ENCODE measurements at places on chromosomes 4 and X.

- DNase-seq = no peak
Observed at GRCh38 chrX:84339507-84340364, 151.7 kb upstream of the RPS6KA6 start.

DNA sequence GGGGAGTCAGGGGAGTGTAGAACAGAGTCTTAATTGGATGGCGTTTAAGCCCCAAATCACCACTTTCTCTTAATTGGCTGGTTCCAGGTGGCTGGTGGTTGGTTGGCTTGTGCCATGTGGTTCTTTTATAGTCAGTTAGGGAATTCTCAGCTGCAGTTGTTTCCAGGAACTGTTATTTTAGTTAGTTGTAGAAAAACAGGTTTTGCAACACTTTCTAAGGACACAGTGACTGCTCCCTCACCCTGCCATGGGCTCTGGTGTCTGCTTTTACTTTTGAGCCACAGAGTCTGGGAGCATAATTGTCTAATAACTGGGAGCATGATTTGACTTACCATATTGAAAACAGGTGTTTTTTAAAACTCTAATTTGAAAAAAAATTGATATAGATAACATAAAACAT, 75.8 kb upstream of the PCDH18 start:
- no peak for DNase-seq

- DNase-seq = peak; percentile 48
Observed at GRCh38 chrX:48957477-48957826, at the start of gene OTUD5. OTUD5 (minus strand) TSS chrX:48957607; CDS start chrX:48957570, 37 bp downstream.

GRCh38 chr4:153427363-153428071, 38.6 kb upstream of the TMEM131L start:
- DNase-seq = no peak

DNA sequence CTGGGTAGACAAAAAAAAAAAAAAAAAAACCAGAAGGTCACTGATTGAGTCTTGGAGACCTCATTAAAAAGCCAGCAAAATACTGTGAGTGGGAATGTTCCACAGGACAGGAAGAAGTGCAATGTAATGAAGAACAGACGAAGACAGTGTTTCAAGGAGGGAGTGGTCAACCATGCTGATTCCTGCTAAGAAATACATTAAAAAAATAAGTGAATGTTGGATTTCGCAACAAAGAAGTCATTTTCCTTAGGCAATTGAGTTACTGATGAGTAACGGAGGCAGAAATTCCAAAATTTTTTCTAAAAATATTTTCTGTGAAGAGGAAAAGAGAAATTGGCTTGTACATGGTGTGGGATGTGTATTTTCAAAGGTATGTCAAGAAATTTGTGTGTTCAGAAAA, 94.3 kb upstream of the FAM47B start:
- DNase-seq = no peak

GRCh38 chr4:58247792-58248191, 1137.6 kb upstream of the IGFBP7 start:
- no peak for DNase-seq

DNA sequence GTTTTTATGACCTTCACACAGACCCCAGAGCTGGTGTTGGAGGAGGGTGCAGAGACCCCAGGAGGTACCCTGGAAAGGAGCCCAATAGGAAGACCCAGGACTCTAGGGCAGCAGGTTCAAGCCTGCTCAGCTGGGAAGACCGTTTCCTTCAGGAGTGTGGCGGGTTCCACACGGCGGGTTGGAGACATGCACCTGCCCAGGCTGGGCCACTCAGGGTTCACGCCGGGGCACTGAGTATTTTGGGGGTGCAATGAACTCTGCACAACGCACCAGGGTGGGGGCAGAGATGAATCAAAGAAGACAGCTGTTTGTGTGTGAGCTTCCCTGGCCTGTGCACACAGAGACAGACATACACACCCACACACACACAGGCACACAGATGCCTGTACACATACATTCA, 52.5 kb upstream of the PPP2R3B start:
- no peak for DNase-seq

- DNase-seq = no peak
Observed at GRCh38 chr4:159107203-159107925, 4.5 kb downstream of the RAPGEF2 start.

GRCh38 chr4:11618666-11619282, 190.1 kb upstream of the HS3ST1 start:
- DNase-seq = no peak

DNA sequence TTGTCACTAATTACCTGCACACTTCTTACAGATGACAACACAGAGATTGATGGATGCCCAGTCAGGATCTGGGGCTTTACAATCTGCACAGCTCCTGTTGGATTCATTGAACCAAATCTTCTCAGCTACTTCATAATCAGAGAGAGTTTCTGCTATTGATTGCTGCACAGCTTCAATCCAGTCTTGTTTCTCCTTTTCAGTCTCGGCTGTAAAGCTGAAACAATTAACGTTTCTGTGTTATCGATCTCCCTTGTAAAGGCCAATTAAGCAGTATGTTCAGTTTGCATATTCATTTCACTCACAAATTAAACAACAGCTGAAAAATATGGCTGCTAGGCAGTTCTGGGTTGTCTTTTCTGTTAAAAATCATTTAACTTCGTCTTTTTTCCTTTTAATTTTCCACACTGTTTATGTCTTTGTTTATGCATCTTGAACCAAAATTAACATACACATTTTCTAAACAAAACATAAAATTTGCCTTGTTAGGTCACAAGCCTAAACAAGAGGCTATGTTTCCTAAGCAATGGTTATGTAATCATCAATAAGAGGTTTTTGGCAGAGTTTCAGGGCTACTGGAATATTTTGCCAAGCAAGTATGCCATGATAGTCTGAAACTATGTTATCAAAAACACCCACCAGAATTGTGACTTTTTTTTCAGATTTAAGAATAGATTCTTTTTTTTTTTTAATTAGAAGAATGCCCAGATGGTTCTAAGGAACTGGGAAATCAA, 79.2 kb downstream of the ARAP2 start:
- DNase-seq = peak; percentile 34

GRCh38 chrX:12360986-12361598, 222.8 kb downstream of the FRMPD4 start:
- peak; percentile 71 for DNase-seq

GRCh38 chr4:97349468-97350186, 793.6 kb downstream of the STPG2 start:
- DNase-seq = no peak

GRCh38 chr4:18923496-18924161, 902.1 kb upstream of the LCORL start:
- peak; percentile 4 for DNase-seq

DNA sequence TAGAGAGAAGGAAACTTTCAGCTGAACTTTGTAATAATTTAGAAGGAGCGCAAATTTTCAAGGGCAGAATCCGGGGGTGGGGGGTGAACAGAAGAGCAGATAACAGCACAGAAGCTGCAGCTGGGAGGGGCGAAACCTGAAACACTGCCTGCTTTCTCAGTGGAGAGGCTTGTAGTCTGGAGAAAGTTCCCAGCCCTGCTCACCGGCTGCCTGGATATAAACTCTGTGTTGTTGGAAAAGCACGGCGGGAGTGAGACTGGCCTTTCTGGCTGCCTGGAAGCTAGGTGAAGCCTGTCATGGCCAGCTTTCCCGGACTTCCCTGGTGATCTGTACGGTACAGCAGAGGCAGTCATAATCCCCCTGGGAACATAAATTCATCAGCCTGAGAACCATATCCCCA, 1352.1 kb upstream of the DIAPH2 start:
- DNase-seq = no peak

- DNase-seq = no peak
Observed at GRCh38 chrX:38489341-38489740, 72.0 kb upstream of the TSPAN7 start.

DNA sequence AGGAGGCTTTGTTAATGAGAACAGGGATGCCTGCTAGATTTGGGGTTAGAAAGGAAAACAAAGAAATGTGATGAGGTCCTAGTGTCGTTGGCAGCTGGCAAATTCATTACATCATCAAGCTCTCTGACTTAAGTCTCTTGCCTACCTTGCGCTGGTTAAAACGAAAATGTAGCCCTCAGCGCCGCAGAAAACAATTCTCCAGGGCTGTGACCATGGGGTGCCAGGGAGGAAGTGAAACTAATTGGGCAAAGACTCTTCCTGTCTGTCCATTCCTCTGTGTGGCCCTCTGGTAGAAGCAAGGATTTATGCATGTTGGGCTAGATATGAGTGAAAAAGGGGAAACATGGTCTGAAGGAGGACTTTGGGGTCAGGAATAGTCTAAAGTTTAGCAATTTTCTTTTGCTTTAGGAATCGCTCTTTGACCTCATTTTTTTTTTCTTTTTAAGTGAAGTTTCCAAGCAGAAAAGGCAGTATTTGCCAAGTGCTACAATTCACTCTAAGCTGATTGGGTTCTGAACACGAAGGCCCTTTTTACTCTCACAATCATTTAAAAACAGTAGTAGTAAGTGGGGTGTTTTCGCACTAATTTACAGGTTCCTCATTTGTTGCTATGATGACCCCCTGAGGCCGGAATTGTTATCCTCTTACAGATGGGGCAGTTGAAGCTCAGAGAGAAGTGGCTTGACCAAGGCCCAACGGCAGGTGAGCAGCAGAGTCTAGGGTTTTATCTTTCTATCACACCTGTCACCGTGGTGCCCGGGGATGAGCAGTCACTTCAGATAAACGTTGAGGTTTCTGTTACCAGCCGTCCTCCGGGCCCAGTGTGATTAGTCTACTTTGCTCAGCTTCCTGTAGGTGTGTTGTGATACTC, 27.3 kb upstream of the CHRNA9 start:
- DNase-seq = no peak

DNA sequence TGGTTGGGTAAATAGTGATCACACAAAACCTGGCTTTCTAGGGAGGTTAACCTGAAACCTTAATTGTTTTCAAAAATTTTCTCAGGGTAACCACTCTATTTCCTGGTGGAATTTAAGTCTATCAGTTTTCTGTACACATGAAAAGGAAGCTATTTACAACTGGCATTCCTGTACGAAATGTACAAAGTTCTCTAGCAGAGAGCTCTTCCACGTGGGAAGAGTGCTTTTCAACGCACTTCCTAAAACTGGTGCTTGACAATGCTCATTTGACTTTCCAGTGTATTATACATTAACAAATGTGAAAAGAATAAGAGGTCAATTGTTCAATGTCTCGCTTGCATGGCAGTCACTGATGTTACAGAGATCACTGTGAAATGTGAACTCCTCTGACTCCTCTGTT, 2.8 kb upstream of the SOD3 start:
- DNase-seq = no peak

DNA sequence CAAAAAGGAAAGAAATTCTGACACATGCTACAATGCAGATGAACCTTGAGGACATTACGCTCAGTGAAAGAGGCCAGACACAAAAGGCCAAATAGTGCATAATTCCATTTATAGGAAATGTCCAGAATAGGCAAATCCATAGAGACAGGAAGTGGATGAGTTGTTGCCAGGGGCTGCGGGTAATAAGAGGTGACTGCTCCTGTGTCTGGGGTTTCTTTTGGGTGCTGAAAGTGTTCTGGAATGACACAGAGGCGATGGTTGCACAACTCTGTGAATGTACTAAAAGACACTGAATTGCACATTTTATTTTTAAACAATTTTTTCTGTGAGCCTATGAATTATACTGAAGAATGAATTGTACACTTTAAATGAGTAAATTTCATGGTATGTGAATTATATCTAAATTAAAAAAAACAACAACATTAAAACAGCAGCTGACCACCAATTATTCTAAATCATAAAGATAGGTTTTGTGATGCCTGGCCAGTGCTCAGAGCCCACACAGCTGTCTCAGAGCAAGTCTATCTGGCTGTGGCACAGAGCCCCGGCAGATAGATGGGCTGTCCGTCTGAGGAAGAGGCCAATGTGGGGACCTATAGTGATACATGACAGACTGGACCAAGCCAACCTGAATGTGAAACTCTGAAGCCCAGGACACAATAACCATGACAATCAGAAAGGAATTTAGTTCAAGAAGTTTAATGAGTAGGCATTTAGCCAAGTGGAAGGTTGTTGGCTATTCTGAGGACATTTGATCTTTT, 23.5 kb upstream of the IRAK1 start:
- no peak for DNase-seq

- no peak for DNase-seq
Observed at GRCh38 chr4:147821555-147821954, 89.7 kb downstream of the ARHGAP10 start.

DNA sequence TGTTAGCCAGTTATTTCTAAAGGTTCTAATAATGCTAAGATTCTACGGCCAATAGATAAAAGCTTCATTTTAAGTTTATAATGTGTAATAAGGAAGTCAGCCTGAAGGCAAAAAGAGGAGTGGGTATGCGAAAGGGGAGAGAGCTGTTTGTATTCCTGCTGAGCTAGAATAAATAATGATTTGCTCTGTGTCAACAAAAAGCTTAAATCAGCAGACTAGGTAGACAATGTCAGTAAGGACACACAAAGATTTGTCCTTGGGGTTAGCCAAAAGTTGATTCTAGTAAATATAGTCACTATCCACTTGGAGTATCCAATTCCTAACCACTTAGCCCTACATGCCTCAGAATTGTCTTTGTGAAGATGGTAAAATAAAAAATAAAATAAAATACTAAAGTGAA, 90.3 kb upstream of the GRIA3 start:
- DNase-seq = peak; percentile 15

DNA sequence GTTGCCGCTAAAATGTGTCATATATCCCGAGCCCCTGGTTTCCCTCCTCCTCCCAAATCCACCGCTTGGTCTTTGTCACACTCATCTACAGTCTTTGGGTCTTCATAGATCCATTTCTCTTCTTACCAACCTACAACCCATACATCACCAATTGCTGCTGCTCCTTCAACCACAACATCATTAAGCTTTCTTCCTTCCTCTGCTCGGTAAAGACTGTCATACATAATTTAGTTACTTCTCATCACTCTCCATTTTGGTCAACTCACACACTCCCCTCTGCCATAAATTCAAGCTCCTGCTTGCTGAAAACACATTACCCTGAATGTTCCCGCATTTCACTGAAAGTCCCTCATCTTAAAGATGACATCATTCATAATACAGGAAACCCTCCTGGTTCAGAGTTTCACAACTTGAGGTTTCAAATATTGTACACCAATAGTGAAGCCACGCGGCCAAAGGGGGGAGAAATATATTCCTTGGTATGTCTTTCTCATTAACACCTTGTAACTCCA, 1.7 kb upstream of the DCTD start:
- DNase-seq = no peak

GRCh38 chrX:29824176-29824906, 391.0 kb upstream of the MAGEB2 start:
- no peak for DNase-seq

DNA sequence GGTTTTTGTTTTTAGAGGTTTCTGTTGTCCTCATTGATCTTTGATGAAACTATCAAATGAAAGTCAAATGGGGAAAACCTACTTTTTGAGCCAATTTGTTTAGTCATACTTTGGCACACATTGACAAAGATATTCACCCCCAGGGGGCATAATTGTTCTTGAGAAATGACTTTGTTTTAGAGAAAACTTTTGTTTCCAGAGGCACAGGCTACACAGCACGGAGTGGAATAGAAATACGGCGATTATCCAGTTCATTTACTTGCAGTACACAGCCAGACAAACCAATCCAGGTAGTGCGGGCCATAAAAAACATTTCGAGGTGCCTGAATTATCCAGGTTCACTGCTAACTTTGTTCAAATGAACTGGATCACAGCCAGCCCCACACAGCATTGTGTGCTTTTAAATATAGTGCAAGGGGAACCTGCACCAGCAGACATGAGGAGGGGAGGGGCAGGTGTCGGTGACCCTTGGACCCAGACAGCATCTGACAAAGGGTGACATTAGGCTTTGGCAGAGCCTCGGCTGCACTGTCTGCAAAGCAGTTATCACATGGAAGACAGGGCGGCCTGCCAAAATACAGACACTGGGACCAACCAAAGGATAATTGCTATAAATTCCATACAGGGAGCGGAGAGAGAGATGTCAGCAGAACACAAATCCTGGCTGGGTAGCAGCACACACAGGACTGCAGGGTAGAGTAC, 179.6 kb upstream of the NOCT start:
- DNase-seq = peak; percentile 96

Measured in COR-L47 (cell line).